HFFc6 (cell line): ENCODE measurements at places on chromosomes 4 and X. TPM values are rescaled to one million over a fixed set of nuclear protein-coding genes. Genes with fewer than 3 reads are reported as not detected.

UGT2A3 gene
- total RNA-seq: not detected in 3 replicates

MAGEC2 gene
- total RNA-seq: not detected in 3 replicates

N4BP2 gene
- 1.4 to 2.1 TPM (median 1.5 TPM) in 3 replicates for total RNA-seq

DNA sequence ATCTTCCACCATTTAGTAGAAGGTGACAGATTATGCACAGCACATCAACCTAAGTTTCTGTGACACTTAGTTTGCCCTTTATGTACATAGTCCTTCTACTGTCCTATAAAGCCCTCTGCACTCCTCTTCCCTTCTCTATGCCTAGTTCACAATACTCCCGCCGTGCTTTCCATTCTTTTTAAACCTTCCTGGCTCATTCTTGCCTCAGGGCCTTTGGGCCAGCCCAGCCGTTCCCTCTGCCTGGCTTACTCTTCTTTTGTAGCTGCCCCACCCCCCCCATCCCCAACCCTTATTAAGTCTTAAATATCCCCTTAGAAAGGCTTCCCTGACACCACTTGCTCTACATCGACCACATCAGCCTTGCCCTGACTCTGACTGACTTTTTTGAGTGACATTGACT lies 33.0 kb downstream of the SGMS2 start:
- DNase-seq: no peak

DNA sequence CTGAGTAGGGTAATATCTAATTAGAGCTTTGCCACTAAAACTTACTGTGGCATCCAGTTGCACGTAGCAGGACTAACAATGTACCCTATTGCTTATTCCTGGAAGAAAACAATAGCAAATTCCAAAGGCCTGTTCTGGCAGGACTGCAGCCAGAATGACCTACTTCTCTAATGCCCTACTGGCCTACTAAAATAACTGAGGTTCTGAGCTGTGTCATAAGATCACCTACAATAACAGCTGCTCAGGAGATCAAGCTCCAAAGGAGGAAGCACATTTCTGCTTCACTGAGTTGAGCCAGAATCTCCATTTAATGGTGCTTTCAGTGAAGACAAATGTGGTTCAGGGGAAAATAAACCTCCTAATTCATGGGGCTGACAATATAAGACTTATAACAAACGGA lies 42.2 kb upstream of the CXCL8 start:
- DNase-seq: no peak

DNA sequence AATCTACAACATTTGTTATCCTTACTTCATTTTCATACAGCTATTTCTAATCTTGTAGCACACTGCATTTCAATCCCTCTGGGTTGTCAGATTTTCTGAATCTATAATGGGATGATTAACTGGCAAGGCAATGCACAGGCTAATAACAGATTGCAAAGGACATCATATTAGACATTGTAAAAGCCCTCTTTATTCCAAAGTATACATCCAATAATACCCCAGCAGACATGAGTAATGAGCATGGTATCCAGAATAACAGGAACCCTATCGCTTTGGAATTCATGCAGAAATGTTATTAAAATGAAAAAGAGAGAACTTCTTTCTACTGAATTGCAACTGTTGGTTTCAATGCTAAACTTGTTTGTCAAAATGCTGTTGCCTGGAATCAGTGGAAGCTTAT lies 122.9 kb downstream of the C4orf33 start:
- no peak for DNase-seq

DNA sequence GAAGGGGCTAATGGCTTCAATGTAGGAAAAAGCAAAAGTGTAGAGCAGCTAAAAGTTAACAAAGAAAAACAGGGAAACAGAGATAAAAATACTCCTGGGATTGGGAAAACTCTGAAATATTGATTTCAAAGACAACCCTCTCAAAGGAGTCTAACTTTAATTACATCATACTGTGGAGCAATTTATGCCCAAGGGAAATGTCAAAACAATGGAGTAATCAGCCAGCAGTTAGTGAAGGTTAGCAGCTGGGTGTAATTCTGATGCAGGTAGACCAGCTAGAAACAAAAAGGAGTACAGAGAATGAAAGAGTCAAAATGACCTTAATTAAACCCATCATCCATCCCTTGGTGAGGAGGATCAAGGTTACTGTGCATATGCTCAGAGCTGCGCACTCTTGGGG lies 169.0 kb downstream of the ADAM29 start:
- no peak for DNase-seq

DNA sequence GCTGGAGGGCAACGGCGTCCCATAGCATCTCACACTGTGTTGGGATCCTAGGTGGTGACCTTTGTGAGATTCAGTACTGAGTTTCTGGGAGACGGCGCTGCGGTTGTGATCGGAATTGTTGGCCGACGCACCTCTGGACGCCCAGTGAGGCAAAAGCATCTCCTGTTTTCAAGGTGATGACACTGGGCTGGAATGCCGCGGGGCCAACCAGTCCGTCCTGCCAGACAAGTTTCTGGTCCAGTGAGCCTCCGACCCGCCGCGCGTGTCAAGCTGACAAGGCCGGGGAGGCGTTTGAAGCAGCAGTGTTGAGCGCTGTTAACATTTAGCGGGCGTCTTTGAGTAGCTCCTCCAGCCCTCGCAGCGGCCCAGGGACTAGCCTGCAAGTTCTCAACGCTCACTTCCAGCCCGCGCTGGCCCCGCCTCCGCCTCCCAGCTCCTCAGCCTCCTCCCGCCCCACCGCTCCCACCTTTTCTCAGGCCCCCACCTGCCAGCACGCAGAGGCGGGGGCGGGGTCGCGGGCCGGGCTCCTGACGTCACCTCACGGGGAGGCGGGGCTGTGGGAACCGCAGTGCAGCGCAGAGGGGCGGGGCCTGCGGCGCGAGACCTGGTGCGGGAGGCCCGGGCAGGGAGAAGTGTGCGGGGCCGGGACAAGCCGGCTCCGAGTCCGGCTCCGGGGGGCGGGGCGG lies 482 bp upstream of the CDS1 start:
- peak; percentile 34 for DNase-seq
